ENCODE measurements at places on chromosomes 5 and 9.

- DNase-seq = no peak
Measured at GRCh38 chr5:56025151-56025885, 30.6 kb upstream of the IL6ST start.

- no peak for DNase-seq
Measured at GRCh38 chr9:104866191-104866590, 61.8 kb downstream of the ABCA1 start.

DNA sequence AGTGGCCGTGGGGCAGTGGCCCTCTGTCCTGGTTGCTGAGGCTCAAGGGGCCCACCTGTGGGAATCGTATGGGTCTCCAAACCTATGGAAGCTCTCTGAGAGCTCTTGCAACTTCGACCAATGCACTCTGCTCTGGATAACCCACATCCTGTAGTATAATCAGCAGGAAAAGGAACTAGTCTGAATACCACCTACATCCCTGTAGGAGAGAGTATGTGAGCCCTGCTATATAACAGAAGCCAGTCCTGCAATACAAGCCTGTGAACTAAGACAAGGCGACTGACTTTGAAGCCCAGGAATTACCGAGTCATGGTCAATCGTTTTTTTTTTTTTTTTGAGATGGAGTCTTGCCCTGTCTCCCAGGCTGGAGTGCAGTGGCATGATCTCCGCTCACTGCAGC is 29.8 kb upstream of the BICD2 start:
- DNase-seq = no peak

DNA sequence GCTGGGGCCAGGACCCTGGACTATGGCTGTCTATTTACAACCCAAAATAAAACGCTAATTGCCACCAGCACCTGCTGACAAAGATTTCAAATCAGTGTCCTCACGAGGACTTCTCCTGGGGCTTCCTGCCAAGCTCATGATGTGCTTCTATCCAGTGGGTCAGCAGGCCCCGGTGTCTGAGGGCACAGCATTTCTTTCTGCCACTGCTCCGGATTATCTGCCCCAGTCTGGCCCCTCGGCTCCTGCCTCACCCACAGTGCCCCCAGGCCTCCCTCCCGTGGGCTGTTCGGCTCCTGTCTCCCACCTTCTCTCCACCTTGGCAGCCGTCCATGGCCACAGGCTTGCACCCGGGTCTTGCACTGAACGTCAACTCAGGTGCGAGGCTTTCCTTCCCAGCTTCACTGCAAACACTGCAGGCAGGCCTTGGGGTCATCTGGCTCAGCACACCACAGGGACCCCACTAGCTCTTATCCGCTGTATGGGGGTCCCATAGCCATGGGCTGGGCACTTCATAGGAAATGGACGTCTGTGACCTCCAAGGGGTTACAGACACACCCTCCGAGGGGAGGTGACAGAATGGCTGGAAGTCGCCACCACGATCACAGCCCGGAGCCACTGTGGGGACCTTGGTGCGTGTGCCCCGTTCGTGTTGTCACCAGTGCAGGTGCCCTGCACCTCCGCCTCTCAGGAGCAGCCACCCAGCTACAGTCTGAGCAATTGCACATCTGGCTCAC is 43.8 kb upstream of the FCN1 start:
- no peak for DNase-seq

DNA sequence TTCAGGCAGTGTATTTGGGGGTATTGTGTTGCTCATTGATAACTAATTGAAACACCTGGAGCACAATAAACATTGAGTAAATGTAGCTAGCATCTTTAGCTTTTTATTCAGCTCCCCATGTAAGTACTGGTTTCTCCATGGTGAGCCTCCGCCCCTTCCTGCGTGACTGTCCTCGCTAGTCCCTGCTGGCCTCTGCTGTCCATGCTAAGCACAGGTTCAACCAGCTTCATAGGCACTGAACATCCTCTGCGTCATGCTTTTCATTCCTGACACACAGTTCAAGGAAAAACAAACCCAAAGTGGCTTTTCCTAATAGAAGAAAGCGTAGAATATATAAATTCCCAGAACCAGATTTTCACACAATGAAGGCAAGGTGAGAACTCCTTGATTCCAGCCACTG is 27.3 kb upstream of the DAP start:
- DNase-seq = no peak
